ELR (cell line): ENCODE measurements at places on chromosomes 3 and 15.
A peak's percentile ranks its signal among the peaks of the same experiment; 100 is the strongest.

GRCh38 chr3:170044271-170044670 is 6.5 kb downstream of the GPR160 start:
- DNase-seq, result no peak

- peak; percentile 55 for DNase-seq
These were observed 653 bp upstream of the WDR6 start for GRCh38 chr3:49006408-49007067.

DNA sequence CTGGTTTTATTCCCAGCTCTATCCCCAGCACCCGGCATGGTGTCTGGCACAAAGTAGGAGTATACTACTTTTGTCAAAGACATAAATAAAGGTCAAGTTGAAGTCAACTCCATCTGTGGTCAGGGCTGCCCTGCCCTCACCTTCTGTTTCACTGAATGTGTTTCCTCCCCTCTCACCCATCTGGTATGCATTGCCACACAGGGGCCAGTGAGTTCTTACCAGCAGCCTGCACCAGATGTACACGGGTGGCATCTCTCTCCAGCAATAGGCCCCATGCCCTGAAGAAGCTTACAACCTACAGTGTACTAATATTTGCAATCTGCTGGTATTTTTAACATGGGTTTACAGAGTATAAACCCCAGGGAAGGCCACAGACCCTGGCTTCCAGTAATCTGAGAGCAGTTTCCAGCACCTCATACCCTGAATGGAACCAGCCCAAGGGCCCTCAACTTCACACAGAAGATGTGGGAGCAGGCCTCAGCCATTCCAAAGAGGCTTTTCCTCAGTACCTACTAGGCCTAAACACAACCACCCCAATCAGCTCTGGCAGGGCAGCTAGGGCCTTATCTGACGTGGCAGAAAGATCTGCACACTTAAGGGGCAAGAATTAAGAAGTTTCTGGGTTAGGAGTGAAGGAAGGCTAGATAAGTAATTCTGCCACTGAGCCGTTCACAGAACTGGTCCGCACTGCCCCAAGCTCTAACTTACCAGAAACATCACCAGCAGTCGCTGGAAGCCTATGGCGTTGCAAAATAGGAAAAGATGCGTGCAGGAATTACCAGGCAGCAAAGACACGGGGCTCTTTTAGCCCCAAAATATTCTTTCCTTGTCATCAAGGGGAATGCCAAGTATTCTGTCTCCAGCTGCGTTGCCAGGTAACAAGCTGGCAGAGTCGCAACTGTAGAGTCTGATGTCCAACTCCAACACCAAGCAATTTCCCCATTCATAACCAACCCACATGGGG is 2.1 kb downstream of the IDH2 start:
- peak; percentile 39 for DNase-seq

- peak; percentile 51 for DNase-seq
These were observed 660 bp downstream of the NECTIN3 start for GRCh38 chr3:111072031-111072921.
